ENCODE measurements at places on chromosomes 3 and 15.

DNA sequence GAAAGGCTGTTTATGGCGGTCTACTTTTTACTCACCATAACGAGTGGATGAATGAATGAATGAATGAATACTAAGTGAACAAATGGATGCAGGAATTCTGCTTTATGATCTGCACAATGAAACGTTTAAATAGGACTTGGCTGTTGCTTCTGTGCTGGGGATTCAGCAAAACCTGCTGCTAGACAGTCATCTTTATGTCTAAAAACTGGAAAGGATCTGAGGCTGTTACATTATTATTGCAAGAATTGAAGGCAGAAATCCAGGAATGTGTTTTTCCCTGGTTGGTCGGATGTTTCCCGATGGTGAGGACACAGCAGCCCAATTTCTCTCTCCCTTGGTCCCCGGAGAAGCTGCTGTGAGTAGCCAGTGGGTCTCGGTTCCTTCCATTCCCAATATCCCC lies 94.2 kb downstream of the GABRG3 start:
- DNase-seq: no peak

GRCh38 chr3:114071786-114072185 lies 15.2 kb downstream of the QTRT2 start:
- DNase-seq: no peak

GRCh38 chr3:105584003-105584790 lies 217.5 kb downstream of the ALCAM start:
- no peak for DNase-seq

DNA sequence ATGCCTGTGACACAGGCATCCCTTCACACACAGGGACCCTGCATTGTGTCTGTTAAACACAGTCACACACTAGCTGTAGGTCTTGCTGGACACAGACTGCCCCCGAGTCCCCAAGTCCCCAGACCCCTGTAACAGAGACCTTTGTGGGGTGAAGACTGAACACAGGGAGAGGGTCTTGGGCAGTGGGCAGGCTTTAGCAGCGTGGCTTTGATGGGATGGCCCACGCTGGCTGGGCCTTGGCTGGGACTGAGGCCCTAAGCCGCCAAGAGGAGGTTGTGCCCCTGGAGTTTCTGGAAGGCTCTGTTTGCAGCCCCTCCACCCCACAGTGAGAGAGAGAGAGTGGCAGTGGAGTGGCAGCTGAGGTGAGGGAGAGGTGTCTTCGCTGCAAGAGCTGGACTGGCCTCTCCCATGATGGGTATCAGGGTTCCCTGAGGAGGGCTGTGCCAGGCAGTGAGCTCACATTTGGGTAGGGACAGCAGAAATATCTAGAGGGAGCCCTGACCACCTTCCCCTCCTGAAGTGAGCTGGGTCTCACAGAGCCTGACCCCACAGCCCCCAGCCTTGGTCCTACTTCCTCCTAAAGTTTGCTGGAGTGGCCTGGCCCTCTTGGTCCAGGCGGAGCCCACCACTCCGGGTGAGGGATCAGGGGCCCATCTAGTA lies 635 bp upstream of the VILL start:
- no peak for DNase-seq

GRCh38 chr3:106552351-106553043 lies 683.7 kb upstream of the CBLB start:
- DNase-seq: no peak

GRCh38 chr15:32099956-32100684 lies 69.8 kb downstream of the CHRNA7 start:
- no peak for DNase-seq

GRCh38 chr3:193225302-193226125 lies 15.5 kb upstream of the PLAAT1 start:
- DNase-seq: no peak

DNA sequence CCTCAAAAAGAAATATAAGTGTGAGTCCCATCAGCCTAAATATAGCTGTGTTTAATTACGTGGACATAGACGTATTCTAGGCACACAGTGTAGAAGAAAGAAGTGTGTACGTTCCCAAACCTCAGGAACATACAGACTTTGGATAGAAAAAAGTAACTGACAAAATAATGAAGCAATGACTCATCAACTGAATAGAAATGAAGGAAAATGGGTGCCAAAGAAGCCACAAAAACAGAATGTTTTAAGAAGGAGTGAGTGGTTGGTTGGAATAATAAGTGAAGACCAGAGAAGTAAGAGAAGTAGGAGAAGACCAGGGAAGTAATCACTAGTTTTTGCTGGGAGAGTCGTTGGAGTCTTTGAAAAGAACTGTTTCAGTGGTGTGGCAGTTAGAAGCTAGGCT lies 518.1 kb downstream of the ROBO1 start:
- DNase-seq: no peak

- DNase-seq: no peak
Measured at GRCh38 chr15:55721554-55722185, 21.3 kb downstream of the PRTG start.

DNA sequence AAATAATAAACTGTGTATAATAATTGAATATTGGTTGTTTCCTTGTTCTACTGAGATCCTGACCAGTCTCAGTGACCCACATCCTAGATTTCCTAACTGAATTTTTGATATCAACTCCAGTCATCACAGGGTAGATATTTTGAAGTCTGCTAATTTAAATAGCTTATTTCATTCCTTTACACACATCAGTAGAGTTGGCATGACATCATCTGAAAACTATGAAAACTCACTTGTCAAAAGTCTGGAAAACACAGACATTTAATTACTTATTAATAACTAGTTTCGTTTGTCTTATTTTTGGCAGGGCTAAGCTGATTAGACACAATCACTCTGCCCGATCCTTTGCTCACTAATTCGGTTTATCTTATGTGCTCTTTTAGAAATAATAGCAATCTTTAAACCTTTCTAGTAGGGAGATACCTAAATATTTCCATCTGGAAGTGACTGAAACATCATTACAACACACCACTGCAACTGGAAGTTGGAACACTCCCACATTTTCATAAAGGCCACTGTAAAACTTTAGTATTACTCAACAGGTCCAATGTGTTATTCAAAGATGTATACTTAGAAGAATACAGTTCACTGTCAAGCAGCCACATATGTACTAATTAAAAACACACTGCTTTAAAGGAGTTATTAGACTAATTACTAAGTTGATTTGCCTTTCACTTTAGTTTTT lies 198.4 kb upstream of the ZNF717 start:
- no peak for DNase-seq

DNA sequence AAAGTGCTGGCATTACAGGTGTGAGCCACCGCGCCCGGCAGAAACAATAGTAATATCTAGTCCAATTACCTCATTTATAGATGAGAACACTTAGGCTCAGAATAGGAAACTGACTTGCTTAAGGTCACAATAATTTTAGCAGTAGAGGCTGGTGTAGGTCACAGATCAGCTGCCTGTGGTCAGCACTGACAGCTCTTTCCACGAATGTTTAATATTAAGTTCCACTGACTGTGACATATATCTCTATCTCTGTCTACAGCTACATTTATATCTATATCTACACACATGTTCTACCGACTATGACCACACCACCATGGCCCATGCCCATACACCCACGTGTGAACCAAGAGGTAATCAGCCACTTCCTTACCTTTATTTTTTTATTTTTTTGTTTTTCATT lies 40.2 kb upstream of the DLG1 start:
- DNase-seq: no peak

- DNase-seq: no peak
Measured at GRCh38 chr15:85125056-85125661, 143.5 kb downstream of the PDE8A start.

GRCh38 chr15:57861815-57862586 lies 155.5 kb downstream of the POLR2M start:
- no peak for DNase-seq

DNA sequence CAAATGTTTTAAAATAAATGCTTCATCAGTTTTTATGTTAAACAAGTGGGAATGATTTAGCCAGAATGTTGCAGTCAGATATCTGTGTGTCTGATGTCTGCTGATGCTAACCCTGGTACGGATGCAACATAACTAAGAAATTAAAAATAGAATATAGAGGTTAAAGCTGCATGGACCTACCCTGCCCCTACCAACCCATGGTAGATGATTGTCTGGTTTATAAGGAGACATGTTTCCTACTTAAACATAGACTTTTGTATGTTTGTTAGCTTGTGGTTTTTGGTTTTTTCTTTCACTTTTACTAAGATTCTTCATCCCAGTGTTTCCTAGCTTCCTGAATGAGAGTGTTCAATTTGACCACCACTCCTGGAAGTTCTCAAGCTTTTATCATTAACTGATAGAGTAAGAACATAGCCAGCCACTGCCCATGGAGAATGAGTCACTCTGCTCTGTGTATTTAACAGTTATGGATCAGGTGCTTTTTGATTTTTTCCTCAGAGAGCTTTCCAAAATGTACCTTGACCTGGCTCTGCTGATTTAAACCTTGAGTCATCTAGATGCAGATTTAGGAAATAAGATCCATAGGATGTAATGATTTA lies 70.7 kb upstream of the VEPH1 start:
- no peak for DNase-seq
